GM23248 (cell line): ENCODE measurements at places on chromosomes 2 and 18.

- no peak for DNase-seq
These were observed 1102.7 kb downstream of the TSN start for GRCh38 chr2:122858075-122858702.

DNA sequence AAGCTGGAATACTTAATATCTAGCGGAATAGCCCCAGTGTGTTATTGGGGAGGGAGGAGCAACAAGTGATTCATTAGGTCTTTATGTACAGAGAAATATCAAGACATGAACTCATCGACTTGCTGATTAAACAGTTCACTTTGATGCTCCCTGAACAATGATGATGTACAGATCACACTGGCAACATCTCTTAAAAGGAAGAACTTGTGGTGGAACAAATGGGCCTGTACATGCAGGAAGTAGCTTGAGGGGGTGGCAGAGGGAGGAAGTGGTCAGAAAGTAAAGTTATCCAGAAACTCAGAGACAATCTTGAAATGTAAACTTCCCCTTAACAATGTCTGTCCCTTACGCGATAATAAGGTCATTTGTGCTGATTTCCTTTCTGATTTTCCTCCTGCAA is 90.5 kb downstream of the NXPH2 start:
- DNase-seq: no peak

- DNase-seq: peak; percentile 67
These were observed at the start of gene FKBP1B for GRCh38 chr2:24049485-24050021. FKBP1B (plus strand) TSS chr2:24049741; CDS start chr2:24049850, 109 bp downstream.

DNA sequence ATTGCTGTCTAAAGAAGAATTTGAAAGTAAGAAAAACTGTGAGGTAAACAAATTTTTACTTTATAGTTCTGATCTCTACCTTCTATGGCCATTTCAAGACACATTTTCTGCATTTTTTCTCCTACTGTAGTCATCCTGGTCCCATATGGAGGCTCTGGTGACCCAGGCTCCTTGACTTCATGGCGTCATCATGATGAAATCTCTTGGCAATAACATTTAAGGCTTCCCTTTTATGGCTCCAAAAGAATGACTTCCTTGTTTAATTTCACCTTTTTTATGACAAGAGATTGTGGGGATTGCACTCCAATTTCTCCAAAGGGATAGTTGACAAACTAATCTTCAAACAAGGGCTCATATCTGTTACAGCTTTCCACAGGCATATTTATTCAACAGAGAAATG is 143.0 kb upstream of the SCN7A start:
- DNase-seq: no peak
